Activated CD8-positive, alpha-beta memory T cell treated with anti-CD3 and anti-CD28 coated beads for 1 hour (primary cell): ENCODE measurements at places on chromosomes 4 and X.
A peak's percentile ranks its signal among the peaks of the same experiment; 100 is the strongest.

DNA sequence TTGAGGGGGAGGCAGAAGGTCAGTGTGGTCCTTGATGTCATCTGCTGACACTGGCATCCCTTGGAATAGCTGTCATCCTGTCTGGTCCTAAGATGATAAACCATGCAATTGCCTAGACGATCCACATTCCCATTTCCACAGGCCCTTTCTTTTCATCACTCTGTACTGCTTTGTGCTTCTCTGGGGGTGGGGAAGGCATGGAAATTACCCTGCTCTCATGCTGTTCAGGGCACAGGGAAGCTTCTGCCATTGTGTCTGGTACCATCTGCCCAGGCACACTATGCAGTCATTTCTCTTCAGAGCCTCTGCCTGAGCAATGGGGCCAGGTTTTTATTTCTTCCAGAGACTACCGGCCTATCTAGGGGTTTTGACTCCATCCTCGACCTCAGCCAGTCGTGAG, 49.7 kb upstream of the ELOVL6 start:
- DNase-seq = no peak

GRCh38 chrX:153353416-153353815, 19.5 kb downstream of the ZNF275 start:
- no peak for DNase-seq

- no peak for DNase-seq
Observed at GRCh38 chrX:26352891-26353430, 137.0 kb downstream of the MAGEB5 start.

DNA sequence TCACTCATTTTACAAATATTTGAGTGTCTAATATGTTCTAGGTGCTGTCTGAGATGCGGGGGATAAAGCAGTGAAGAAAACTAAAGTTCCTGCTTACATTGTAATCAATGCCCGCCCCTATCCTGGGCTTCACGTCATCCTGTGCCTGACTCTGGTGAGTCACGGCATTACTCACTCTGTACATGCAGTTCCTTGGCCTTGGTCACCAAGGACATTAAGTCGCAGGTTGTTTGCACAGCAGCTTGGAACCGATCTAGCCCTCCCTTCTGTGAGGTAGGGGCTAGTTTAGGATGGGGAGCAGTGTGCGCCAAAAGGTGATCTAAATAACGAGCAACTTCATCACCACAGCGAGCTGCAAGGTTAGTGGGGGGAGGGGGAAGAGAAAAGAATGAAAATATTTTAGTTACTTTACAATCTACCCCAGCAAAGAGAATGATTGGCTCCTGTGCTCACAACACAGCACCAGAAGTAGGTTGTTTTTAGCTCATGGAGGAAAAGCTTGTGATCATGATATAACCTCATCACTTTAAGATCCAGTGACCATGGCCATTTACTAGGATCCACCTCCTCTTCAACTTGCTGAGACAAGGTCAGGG, 48.0 kb upstream of the HDAC8 start:
- DNase-seq = no peak

GRCh38 chrX:12892716-12893115, 13.7 kb upstream of the TLR8 start:
- no peak for DNase-seq

- no peak for DNase-seq
Observed at GRCh38 chrX:27883468-27884092, 75.8 kb downstream of the MAGEB10 start.

GRCh38 chr4:162921178-162921785, 245.4 kb downstream of the NAF1 start:
- no peak for DNase-seq

DNA sequence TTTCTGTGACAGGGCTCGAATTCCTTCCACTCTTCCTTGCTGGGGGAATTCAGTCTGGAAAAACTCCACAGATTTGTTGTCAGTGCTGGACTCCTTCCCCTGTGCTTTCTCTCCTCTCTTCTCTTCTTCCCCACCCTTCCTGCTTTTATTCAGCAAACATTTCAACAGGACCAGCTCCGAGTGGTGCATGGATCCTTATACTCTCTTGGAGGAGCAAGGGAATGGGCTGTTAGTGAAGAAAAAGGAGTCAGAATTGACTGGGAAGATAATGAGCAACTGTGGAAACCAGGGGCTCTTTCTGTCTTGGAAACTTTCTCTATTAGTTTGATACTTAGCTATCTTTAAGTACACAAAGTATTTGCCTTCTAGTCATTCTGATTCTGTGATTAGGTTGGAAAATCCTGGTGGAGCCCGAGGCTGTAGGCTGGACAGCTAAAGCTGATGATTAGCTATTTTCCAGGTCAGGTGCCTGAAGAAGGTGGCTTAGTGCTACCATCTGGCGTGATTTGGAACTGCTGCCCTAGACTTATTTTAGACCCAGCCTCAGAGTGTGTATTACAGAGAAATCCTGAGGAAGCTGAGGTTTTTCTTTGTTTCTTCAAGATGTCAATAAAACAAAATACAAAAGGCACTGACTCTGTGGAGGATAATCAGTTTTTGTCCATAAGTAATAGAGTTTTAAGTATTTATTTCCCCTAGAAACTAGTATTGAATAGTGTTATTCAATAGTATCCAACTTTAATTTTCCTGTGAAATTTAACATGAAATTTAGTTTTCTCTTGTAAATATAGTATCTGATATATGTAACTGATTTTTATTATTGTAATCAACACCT, 38.4 kb downstream of the NAP1L5 start:
- no peak for DNase-seq

DNA sequence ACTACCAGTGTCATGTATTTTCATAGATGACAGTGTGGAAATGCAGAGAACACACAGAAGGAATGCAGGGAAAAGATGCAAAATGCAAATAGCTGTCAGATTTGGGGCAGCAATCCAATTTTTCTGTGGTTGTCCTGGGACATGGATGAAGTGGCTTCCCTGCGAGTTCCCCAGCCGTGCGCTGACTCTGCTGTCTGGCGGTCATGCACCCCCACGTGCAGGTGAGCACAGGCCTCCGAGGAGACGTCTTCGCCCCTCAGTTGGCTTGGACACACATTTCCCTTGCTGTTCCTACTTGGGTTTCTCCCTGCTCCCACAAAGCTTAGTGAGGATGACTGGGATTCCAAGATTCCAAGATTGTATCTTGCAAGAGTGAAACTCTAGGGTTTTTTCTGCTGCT, 24.4 kb downstream of the BLOC1S4 start:
- DNase-seq = no peak

DNA sequence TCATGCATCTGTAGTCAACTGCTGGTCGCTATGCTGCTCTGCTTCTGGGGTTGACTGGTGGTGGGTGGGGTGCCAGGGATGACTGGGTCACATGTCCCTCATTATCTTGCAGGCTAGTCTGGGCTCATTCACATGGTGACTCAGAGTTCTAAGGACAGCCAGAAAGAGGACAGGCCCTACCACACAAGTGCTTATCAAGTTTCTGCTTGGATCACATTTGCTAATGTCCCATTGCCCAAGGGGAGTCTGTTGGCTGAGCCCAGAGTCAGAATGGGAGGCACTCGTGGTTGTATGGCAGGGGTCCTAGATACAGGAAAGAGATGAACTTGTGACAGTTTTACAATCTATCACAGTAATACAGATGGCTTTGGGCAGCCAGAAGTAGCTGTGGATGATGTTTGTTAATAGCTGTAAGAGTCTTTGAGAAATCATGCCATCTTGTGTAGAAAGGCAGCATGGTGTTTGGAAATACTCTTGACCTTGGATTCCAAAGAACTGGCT, 221.3 kb downstream of the GPAT3 start:
- DNase-seq = no peak

DNA sequence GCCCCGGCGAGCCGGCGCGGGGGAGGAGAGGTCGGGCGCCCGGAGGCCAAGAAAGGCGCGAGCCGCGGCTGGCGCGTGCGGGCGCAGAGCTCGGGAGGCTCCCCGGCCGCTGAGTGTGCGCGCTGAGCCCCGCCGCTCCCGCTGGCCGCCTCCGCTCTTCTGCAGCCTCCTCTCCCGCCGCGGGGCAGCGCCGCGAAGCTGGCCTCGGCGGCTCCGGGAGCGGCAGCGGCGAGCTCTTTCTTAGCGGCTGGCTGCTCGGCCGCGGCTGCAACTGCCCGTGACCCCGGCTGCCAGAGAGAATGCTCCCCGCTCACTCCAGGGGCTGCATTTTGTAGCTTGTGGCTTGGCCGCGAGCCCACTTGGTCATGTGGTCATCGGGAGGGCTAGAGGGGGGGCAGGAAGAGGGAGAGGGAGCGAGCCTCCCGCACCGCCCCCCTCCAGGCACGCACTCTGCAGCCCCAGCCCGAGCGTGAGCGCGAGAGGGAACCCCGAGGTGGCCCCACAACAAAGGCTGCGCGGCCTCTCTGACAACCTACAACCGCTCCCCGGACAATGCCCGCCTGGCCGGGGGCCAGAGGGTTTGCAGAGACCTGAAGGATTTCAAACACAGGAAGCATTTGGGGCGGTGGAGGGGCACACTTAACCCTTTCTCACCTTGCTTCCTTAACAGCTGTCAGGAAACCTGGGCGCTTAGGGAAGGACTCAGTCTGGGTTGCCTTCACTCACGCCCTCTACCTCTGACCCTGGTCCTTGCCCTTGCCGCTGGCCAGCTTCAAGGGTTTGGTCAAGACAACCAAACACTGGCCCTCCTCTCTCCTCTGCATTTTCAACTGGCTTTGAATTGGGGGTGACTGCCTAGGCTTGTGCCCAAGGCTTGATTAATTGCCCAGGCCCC, at the start of gene APLN:
Gene APLN, minus strand, starts transcription at position 305 of the 895 bp plus-strand sequence. CDS start 326 bp downstream, outside the sequence.
- DNase-seq = no peak

DNA sequence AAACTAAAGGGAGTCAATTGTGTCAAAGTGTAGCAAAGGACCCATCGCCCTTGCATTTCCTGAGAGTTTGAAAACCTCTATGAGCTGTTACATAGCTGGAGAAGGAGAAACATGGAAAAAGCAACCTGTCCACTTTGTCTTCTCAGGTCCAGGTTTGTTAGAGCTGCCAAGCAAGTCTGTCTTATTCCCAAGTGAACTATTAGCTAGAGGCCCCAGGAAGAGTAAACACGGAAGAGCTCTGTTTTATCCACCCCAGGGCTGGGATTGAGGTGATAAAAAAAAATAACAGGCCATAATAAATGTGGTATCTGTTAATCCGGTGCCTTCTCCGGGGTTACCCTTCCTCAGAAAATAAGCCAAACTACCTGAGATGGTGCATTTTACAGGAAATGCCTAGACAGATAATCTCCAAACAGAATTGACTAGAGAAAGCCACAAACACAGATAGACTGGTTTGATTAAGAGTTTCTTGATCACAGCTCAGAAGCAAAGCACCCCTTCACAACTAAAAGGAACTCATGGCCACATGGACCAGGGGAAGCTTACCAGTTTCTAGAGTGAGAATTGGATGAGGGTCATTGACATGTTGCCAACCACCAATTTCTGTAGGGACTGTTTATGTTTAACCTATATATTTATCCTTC, 35.9 kb upstream of the RELL1 start:
- DNase-seq = no peak

DNA sequence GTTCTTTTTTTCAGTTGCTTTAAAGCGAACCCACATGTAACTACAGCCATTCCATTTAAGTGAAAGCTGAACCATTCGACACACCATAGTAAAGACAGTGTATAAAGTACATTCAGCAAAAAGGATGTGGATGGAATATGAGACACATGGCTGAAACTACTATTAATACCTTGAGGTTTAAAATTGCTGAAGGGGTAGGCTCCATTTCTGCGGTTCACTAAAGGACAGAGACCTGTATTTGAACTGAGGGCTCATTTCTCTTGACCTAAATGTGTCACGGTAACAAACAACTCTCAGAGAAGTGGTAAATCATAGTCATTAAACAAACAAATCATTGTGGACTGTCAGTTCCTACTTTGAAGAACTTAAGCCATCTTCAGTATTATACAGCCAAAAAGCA, 1085.6 kb upstream of the TENM3 start:
- no peak for DNase-seq

DNA sequence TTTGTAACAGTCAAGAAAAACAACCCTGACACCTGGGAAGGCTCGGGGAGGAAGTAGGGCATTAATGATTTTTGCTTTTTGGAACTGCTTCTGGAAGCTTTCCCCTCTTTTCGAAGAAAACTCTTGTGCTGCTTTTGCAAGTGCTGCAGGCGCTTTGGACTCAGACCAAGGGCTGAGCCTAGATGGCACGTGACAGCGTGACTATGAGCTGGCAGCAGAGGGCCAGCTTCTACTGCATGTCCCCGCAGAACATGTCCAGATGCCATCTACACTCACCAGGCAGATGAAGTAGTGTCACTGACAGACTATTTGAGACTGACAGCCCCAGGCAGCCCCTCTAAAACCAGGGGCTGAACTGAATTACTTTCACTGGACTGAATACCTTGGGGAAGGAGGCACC, 6.2 kb downstream of the NR0B1 start:
- DNase-seq = no peak

- DNase-seq = no peak
Observed at GRCh38 chr4:98245226-98245625, 16.0 kb upstream of the RAP1GDS1 start.

DNA sequence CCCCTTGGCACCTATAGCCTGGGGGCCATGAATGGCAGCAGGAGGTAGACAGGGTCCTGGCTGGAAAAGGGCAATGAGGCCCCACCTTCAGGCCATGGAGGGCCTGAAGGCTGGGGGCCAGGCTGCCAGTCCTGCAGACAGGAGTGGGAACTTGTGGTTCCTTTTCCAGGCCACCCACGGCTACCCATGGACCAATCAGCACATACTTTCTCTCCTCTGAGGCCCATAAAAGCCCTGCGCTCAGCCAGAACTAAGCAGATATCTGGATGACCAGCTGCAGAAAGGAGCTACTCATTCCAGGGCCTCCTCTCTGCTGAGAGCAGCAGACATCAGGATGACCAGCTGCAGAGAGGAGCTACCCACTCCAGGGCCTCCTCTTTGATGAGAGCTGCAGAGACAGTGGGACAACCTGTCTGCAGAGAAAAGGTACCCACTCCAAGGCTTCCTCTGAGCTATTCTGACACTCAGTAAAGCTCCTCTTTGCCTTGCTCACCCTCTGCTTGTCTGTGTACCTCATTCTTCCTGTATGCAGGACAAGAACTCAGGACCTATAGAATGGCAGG, 67.2 kb downstream of the NAA11 start:
- DNase-seq = no peak

GRCh38 chrX:54439960-54440871, at the start of gene TSR2:
TSS of gene TSR2 (plus strand) at chrX:54440404. CDS start at chrX:54440422, 18 bp downstream.
- peak; percentile 40 for DNase-seq

DNA sequence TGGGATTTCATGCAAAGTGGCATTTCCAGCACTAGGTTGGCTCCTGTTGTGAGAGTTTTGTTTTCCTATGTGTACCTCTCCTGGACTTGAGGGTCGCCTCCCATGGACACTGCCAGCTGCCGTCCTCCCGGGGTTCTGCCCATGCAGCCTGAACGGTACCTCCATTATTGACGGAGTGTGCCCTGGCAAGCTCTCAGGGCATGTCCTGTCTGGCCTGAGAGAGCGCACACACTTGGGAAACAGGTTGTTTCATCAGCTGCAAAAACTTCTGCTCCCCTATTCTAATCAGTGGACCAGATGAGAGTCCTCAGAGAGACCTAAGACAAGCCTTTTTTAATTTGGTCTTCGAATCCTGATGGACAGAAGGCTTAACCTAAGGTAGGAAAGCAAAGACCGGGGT, 56.6 kb upstream of the HOPX start:
- no peak for DNase-seq
